ENCODE measurements at places on chromosomes 3 and 15.
A peak's percentile ranks its signal among the peaks of the same experiment; 100 is the strongest.

DNA sequence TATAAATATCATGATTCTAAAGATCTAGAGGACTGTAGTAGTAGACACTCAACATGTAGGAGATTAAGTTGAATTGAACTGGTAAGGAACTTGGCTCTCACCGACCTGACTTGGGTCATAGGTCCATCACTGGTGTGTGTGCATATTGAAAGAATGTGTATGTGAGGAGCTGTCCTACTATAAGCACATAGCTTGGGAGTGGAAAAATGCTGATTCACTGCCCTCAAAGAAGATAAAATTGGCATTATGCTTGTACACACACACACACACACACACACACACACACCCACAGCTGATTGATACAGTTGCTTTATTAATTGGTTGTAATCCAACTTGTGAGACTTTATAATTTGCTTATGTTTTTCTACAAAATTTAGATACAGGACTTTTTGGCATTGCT, 411.0 kb upstream of the NR2F2 start:
- no peak for DNase-seq

- no peak for DNase-seq
These were observed 60.5 kb downstream of the SENP2 start for GRCh38 chr3:185646382-185647133.

GRCh38 chr3:186732169-186732766, 15.1 kb downstream of the KNG1 start:
- no peak for DNase-seq

DNA sequence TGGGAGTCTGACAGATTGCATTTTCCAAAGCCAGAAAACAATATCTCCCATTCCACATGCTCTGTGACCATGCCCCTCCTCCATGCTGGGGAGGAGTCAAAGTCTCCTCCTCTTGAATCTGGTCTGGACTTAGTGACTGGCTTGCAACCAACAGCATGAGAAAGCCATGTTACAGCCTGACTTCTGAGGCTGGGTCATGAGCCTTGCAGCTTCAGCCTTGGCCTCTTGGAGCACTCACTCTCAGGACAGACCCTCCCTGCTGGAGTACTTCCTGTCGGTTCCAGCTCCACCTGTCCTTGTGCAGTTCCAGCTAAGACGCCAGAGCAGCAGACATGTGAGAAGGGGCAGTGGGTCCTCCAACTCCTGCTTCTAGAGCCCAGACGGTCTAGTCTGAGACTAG, 49.7 kb upstream of the RBSN start:
- no peak for DNase-seq

GRCh38 chr3:11643201-11643603, 513 bp downstream of the VGLL4 start:
- DNase-seq: peak; percentile 11

DNA sequence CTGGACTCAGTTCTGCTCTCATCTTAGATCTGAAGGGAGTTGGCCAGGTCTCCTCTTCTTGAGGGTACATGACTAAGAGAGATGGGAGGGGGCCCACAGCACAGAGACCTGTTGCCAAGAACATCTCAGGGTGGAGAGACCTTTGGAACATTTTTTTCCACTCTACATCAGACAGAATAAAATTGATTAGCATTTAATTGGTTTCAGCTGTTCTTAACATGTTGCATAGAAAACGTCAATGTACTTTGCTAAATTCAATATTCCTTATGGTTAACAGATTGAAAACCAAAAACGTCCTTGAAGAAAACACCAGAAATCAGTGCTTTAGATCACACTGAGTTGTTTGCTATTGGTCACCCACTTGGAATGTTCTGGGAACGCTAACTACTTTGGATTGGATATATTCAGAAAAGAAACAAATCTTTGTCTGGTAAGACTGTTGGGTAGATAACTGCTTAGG, 36.4 kb upstream of the FSTL1 start:
- no peak for DNase-seq

GRCh38 chr15:101180620-101181307, 71.1 kb downstream of the CHSY1 start:
- no peak for DNase-seq

DNA sequence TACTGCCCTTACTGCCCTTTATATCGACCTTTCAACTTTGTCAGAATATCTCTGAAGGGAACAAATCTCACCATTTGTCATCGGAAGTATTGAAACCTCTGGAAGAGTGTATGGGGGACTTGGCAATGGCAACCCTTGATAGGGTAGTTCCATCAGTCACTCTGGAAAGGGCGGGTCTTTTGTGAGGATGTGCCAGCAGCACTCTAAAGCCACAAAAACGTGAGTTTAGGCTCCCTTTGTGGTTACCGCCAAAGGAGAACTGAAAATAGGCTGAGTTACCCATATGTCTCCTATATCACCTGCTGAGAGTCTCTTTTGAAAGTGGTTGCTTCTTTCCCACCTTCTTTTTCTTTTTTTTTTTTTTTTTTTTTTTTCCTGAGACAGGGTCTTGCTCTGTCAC, 296.8 kb upstream of the CHRM5 start:
- DNase-seq: no peak

DNA sequence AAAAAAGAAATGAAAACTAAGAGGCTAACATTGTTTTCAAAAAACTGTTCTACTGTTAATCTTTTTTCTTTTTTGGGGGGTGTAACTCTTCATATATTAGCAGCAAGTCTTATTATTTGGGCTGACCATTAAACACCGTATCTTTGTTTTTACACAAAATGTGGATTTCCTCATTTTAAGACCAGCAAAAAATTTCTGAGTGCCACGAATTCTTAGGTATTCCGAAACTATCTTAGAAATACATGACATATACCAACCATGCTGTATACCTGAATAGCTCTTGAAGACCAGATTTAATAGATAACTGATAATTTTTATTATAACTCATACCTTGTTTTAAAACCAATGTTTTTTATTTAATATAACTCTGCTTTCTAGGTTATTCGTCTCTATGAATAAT, 620 bp upstream of the TTC23 start:
- no peak for DNase-seq

DNA sequence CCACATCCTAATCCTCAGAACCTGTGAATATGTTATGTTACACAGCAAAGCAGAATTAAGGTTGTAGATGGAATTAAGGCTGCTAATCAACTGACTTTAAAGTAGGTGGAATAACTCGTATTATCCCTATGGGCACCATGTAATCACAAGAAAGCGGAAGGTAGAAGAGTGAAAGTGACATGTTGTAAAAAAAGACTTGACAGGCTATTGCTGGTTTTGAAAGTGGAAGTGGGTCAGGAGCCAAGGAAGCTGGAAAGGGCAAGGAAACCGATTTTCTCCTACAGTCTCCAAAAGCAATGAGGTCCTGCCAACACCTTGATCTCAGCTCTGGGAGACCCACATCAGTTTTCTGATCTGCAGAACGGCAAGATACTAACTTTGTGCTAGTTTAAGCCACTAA, 6.6 kb downstream of the TP63 start:
- no peak for DNase-seq

- no peak for DNase-seq
These were observed 76.1 kb downstream of the LDHAL6B start for GRCh38 chr15:59282515-59283337.

- no peak for DNase-seq
These were observed 141.4 kb downstream of the FOXP1 start for GRCh38 chr3:71441925-71442651.

DNA sequence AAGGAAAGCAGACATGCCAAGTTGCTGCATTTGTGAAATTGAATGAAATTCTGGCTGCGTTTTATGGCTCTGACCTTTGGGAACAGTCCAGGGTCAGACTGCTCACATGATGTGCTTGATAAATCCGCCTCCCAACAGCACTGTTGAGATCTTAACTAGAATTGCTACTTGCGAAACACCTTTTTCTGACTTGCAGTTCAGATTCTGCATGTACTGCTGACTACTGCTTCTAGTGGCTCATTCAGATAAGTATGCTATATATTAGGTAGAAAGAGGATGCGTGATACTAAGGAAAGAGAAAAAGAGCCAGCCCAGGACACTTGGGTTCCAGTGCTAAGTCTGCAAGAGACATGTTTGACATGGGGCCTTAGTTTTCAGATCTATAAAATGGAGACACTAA, 129.4 kb downstream of the LPP start:
- no peak for DNase-seq

- no peak for DNase-seq
These were observed 94.3 kb upstream of the AADACL2 start for GRCh38 chr3:151639418-151639740.

- DNase-seq: no peak
These were observed 6.1 kb downstream of the IL17RD start for GRCh38 chr3:57158813-57159738.

DNA sequence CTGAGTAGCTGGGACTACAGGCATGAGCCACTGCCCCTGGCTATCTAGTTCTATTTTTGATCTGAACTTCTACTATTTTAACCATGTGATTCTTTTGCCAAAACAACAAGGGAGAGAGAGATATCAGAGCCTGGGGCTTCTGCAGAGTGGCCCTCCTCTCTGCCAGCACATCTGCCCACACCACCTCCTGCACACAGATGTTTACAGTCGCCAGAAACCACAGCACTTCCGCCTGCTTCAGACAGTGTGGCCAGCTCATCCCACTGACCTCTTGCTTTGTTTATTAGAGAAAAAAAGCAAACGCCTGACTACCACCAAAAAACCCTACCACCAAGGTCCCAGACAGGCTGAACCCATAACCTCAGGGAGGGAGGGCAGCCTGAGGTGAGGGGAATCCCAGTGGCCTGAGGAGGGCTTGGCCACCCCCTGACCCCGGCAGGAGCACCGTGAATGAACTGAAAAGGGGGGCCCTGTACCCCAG, 85.9 kb upstream of the ABHD2 start:
- DNase-seq: peak; percentile 14

- DNase-seq: no peak
These were observed 515 bp downstream of the EPHA6 start for GRCh38 chr3:96814651-96815567.

- no peak for DNase-seq
These were observed 120.5 kb upstream of the CGNL1 start for GRCh38 chr15:57255751-57256341.

GRCh38 chr3:71926262-71926600, 141.3 kb upstream of the PROK2 start:
- DNase-seq: no peak

DNA sequence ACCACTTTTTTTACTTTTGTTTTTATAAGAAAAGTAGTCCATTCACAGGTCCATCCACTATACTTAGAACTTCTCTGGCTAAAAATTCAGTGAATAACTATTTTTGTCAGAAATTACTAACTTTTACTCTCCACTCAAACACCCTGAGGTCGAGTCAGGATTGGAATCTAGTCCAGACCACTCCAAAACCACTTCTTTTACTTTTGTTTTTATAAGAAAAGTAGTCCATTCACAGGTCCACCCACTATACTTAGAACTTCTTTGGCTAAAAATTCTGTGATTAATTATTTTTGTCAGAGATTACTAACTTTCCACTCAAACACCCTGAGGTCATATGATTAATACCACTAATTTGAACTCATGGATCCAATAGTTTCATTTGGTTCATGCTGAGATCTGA, 239.4 kb downstream of the RORA start:
- no peak for DNase-seq

DNA sequence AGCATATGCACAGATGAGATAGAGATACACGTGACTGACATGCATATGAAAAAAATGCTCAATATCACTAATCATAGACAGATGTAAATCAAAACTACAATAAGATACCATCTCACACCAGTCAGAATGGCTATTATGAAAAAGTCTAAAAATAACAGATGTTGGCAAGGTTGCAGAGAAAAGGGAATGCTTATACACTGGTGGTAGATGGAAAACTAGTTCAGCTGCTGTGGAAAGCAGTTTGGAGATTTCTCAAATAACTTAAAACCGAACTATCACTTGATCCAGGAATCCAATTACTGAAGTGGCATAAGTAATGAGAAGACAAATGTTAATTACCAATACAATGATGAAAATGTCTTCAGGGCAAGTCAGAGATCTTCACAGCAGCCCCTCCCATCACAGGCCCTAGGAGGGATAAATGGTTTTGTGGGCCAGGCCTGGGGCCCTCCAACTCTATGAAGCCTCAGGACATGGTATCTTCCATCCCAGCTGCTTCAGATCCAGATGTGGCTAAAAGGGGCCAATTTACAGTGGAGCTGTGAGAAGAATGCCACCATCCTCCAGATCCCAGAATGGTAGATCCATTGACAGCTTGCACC, 71.4 kb upstream of the PLSCR4 start:
- DNase-seq: no peak

DNA sequence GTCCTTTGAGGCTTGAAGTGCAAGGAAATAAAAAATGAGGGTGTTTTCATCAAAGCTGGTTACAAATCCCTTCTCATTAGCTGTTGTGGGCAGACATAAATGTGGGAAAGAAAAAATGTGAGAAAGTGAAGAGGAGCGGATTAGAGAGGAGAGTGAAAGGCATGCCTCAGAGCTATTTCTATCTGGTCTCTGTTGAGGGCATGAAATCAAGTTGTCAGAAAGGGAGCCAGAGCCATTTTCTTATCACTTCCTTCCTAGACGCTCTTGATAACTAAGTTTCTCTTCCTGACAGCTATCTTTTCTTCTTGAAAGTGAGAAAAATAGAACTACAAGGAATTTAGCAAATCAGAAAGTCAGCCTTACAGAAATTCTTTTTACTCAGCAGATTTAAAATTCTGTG, 20.8 kb upstream of the CAPN3 start:
- DNase-seq: no peak

DNA sequence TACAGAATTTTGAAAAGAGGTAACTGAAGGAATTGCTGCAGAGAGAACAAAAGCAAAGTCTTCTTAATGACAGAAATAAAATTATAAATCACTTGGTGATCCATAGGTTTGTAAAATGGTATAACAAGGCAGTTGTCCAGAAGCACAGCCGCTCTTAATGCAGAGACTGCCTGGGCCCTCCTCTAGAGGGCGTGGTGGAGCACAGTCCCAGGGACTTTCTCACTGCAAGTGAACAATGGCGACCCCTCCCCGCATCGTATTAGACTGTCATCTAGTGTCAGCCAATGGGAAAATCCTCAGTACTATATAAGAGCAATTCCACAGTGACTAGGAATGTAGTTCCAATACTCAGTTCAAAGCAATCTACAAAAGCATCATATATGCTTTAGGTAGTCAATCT, 26.4 kb upstream of the ZBED2 start:
- DNase-seq: peak; percentile 4

GRCh38 chr3:102715030-102715697, 280.3 kb downstream of the ZPLD1 start:
- DNase-seq: no peak

DNA sequence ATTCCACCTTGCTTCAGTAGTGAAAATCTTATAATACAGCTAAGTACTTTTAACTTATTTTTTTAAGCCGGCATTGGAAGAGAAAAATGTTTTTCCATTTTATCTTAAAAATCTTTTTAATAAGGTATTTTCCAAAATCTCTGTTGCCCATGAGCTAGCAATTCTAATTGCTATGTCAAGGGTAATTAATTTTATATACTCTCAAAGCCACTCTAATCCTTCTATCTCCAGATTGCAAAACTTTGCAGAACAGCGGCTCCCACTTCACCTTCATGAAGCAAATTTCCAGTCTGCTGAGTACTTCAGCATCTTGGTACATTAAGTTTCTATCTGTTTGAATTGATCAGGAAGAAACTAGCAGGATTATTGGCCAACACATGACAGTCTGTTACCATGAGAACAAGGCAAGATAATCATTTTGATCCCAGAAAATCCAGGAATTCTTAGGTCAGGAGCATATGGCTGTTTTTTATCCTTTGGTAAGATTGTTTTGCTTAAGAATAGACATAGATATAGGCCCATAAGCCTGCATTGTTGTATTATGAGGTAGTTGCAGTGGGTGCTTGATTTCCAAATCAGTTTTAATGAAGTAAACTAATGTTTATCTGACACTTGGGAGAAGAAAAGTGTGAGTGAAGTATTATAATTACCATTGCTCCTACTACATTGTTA, 6.0 kb downstream of the TIPARP start:
- no peak for DNase-seq

GRCh38 chr15:88529021-88529630, 17.4 kb downstream of the DET1 start:
- no peak for DNase-seq

Measured in CD4-positive, alpha-beta T cell treated with Interferon gamma for 1 hour (primary cell).